Activated CD4-positive, alpha-beta memory T cell treated with anti-CD3 and anti-CD28 coated beads for 36 hours (primary cell): ENCODE measurements at places on chromosomes 7 and 10. TPM values are rescaled to one million over a fixed set of nuclear protein-coding genes. Genes with fewer than 3 reads are reported as not detected.

Gene LRRC4
- 0.68 TPM for total RNA-seq

DNA sequence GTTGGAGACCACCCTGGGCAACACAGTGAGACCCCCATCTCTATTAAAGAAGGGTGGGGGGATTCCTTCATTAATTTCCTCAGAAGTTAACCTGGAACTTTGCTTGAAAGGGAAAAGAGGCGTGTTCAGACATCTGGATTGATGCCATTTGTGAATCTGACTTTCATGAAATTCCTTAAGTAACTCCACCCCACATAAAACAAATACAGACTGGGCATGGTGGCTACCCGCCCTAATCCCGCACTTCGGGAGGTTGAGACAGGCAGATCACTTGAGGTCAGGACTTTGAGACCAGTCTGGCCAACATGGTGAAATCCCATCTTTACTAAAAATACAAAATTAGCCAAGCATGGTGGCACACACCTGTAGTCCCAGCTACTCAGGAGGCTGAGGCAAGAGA lies 75.0 kb downstream of the EEPD1 start:
- no peak overlapping the region for H3K27ac ChIP-seq
- no peak overlapping the region for H3K4me3 ChIP-seq
- H3K4me1 ChIP-seq: no peaks in the 10 kb centered on the region
- no peaks in the 10 kb centered on the region for H3K27me3 ChIP-seq
- no peaks in the 10 kb centered on the region for H3K36me3 ChIP-seq

DNA sequence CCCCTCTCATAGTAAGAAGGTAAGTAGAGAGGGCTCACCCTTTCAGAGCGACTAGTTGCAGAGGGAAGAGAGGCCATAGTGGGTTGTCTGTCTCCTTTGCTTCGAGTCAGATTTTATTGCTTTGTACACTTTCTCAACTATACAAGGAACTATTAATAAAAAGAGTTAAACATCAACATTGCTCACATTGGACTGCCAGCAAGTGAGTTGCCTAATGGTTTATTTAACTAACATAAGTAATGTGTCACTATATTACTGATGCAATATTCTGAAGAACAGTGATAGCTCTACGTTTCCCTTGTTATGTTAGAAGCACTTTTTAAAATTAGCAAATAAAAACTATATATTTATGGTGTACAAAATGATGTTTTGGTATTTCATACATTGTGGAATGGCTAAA lies 451.0 kb downstream of the GRM8 start:
- peaks cover 3% of the 10 kb centered on the region for H3K27me3 ChIP-seq
- no peak overlapping the region for H3K27ac ChIP-seq

DNA sequence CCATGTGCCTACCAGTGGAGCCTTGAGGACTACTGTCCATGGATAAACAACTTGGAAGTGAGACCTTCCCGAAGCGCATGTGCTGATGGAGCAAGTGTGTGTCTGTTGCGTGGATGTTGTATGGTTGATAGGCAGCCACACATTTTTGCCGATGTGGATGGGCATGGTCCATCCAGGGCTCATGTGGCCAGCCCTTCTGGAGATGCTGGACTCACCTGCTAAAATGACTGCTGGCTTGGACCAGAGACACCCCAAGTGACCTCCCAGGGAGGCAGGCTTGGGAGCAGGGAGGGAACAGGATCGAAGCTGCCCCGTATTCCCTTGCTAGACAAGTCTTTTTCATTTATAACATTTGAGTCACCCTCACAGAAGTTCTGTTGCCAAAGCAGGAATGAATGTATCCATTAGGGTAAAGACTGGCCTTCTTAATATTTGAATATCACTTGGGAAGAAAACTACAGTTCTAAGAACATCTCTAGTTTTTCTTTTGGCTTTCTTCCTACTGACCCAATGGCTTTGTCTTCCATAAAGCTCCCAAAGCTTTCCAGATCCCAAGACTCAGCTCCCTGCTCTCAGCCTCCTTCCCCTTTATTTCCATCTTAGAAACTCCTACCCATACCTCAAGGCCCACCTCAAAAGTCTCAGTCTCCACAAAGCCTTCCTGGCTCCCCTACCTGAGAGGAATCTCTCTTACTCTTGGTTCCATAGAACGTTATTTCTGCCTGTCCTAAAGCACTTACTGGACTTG lies 3.0 kb downstream of the PTPRE start:
- H3K27ac ChIP-seq: no peak overlapping the region
- no peaks in the 10 kb centered on the region for H3K4me1 ChIP-seq
- no peak for DNase-seq

DNA sequence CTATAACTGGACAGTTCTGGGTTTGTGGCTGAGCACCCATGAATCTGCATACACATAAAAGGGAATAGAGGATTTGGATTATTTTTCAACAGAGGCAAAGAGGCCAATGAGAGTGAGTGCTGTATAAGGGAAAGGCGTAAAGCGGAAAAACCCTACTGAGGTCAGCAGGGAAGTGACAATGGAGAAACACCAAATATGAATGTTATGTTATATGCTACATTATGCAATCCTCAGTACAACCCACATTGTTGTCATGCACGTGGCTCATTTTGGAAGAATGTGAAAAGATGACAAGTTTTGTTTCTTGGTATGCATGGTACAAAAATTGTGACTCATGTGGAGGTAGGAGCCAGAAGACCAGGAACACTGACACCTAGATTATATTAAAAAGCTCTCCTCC lies 113.6 kb upstream of the AMPH start:
- no peak overlapping the region for H3K4me3 ChIP-seq
- DNase-seq: peak; percentile 16
- H3K27me3 ChIP-seq: no peaks in the 10 kb centered on the region
- H3K27ac ChIP-seq: no peak overlapping the region

- peaks cover 39% of the 10 kb centered on the region for H3K36me3 ChIP-seq
- H3K4me3 ChIP-seq: no peak overlapping the region
- DNase-seq: peak; percentile 83
- H3K4me1 ChIP-seq: peaks cover 51% of the 10 kb centered on the region
- peak overlapping the region; percentile 39 for H3K27ac ChIP-seq
Observed at GRCh38 chr7:155738652-155739537, 73.4 kb downstream of the SHH start.

- no peak for DNase-seq
- no peaks in the 10 kb centered on the region for H3K36me3 ChIP-seq
- peaks cover 6% of the 10 kb centered on the region for H3K27me3 ChIP-seq
Observed at GRCh38 chr7:25187932-25188331, 40.4 kb downstream of the NPVF start.

Gene GPR85
- not detected for total RNA-seq

GRCh38 chr7:20350518-20350951 lies 19.8 kb downstream of the ITGB8 start:
- H3K36me3 ChIP-seq: no peaks in the 10 kb centered on the region
- no peak overlapping the region for H3K27ac ChIP-seq
- no peaks in the 10 kb centered on the region for H3K4me1 ChIP-seq
- no peak for DNase-seq
- H3K27me3 ChIP-seq: no peaks in the 10 kb centered on the region
- no peak overlapping the region for H3K4me3 ChIP-seq

DNA sequence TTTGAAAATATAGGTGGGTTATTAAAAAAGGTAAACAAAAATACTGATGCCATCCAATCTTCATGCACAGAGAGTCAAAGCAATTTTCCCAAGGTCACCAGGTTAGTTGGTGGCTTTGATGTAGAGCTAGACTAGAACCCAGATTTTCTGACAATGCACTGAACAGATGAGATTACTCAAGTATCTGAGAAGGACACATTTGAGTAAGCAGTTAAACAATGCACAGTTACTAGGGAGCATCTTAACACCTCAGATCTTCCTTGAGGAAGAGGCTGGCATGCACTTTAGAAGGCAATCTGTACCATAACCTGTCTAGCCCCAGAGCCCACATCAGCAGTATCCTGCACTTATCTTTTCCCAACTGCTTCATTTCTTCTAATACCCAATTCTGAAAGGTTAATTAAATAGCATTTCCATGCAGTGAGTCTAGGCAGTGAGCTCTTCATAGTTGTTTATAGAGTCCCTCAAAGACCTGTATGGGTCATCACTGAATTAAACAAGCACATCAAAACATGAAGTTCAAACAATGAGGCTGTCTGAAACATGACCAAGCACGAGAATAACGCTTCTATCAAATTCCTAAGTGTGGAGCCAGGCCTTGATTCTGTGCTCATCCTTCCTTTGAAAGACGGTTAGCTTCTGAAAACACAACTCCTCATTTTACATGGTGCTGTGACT lies 38.2 kb upstream of the ANK3 start:
- H3K4me3 ChIP-seq: no peak overlapping the region
- DNase-seq: no peak
- no peak overlapping the region for H3K27ac ChIP-seq
- no peaks in the 10 kb centered on the region for H3K36me3 ChIP-seq
- H3K27me3 ChIP-seq: no peaks in the 10 kb centered on the region
- peaks cover 16% of the 10 kb centered on the region for H3K4me1 ChIP-seq

GRCh38 chr7:15571301-15571878 lies 9.6 kb upstream of the AGMO start:
- H3K27me3 ChIP-seq: no peaks in the 10 kb centered on the region
- H3K4me1 ChIP-seq: no peaks in the 10 kb centered on the region
- H3K36me3 ChIP-seq: no peaks in the 10 kb centered on the region
- DNase-seq: no peak

GRCh38 chr7:20064974-20065862 lies 152.0 kb downstream of the MACC1 start:
- no peak for DNase-seq
- H3K4me3 ChIP-seq: no peak overlapping the region
- no peaks in the 10 kb centered on the region for H3K4me1 ChIP-seq
- H3K27me3 ChIP-seq: no peaks in the 10 kb centered on the region
- H3K36me3 ChIP-seq: no peaks in the 10 kb centered on the region

- no peak overlapping the region for H3K4me3 ChIP-seq
- peaks cover 9% of the 10 kb centered on the region for H3K27me3 ChIP-seq
- DNase-seq: no peak
- no peaks in the 10 kb centered on the region for H3K36me3 ChIP-seq
- H3K4me1 ChIP-seq: no peaks in the 10 kb centered on the region
Observed at GRCh38 chr7:3607847-3608246, 306.8 kb downstream of the SDK1 start.

- no peak overlapping the region for H3K27ac ChIP-seq
- H3K4me1 ChIP-seq: peaks cover 23% of the 10 kb centered on the region
- H3K4me3 ChIP-seq: no peak overlapping the region
- no peaks in the 10 kb centered on the region for H3K36me3 ChIP-seq
- no peak for DNase-seq
Observed at GRCh38 chr10:78758176-78758575, 310.6 kb upstream of the ZMIZ1 start.

Gene MMP21
- not detected for total RNA-seq

DNA sequence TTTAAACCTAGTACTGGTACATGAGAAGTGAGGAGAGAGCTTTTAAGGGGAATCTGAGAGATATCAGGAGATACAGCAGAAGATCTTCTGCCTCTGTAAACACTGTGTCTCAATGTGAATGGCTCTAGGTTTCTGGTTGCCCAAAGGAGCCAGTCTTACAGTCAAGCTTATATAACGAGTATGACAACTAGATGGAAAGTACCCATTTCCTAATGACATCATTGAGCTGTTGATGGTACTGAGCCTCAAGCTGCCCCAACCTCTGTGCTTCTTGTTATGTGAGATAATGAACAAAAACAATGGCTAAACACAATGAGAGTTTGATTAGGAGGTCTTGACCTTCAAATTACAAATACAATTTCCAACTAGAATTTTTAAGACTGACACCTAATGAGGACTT lies 451.5 kb downstream of the SORCS1 start:
- H3K4me3 ChIP-seq: no peak overlapping the region
- no peak for DNase-seq
- H3K36me3 ChIP-seq: no peaks in the 10 kb centered on the region
- no peaks in the 10 kb centered on the region for H3K27me3 ChIP-seq
- H3K4me1 ChIP-seq: no peaks in the 10 kb centered on the region

GRCh38 chr7:138979226-138979979 lies 1.8 kb downstream of the KIAA1549 start:
- peaks cover 10% of the 10 kb centered on the region for H3K4me1 ChIP-seq
- DNase-seq: no peak
- H3K4me3 ChIP-seq: no peak overlapping the region
- no peaks in the 10 kb centered on the region for H3K36me3 ChIP-seq
- H3K27me3 ChIP-seq: peaks cover 35% of the 10 kb centered on the region

Gene AGBL3
- total RNA-seq: 3.3 TPM

GRCh38 chr10:35194906-35195305 lies 68.3 kb downstream of the CREM start:
- DNase-seq: peak; percentile 67
- H3K27ac ChIP-seq: peak overlapping the region; percentile 100
- H3K27me3 ChIP-seq: no peaks in the 10 kb centered on the region
- H3K36me3 ChIP-seq: peaks cover 13% of the 10 kb centered on the region
- peak overlapping the region; percentile 91 for H3K4me3 ChIP-seq

DNA sequence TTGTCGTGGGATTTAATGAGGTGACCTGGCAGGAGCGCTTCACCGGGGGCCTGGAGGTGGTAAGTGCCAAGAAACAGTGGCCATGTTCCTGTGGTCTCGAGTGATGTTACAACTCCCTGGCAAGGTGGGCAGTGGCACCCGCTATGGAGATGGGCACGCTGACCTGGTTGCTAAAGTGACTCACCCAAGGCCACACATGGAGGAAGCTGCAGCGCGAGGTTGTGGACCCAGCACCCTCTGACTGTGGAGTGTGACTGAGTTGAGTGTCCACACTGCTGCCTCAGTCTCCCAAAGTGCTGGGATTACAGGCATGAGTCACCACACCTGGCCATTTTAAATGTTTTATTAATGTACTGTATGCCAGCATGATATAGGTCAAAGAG lies 73.2 kb downstream of the RGS10 start:
- no peak for DNase-seq
- H3K4me1 ChIP-seq: peaks cover 17% of the 10 kb centered on the region
- H3K4me3 ChIP-seq: no peak overlapping the region
- no peak overlapping the region for H3K27ac ChIP-seq
- no peaks in the 10 kb centered on the region for H3K27me3 ChIP-seq
- no peaks in the 10 kb centered on the region for H3K36me3 ChIP-seq

Gene GPC2
- total RNA-seq: 4.8 TPM

DNA sequence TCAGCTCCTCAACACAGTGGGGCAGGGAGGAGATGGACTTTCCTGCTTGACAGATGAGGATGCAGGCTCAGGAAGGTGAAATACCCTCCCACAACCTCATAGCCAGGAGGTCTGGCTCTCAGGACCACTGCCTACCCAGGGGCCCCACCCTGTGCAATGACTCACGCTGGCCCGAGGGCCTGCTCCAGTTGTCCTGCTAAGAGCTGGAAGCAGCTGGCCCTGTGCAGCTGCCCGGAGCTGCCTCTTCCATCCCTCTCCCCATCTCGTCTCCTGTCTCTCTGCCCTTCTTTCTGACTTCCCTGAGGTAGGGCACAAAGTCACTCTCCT lies 123.9 kb downstream of the ZMIZ1 start:
- no peak for DNase-seq
- no peaks in the 10 kb centered on the region for H3K36me3 ChIP-seq
- H3K27me3 ChIP-seq: no peaks in the 10 kb centered on the region

- H3K4me3 ChIP-seq: no peak overlapping the region
- no peak overlapping the region for H3K27ac ChIP-seq
- no peaks in the 10 kb centered on the region for H3K4me1 ChIP-seq
- no peaks in the 10 kb centered on the region for H3K27me3 ChIP-seq
- H3K36me3 ChIP-seq: peaks cover 6% of the 10 kb centered on the region
Observed at GRCh38 chr7:102241431-102241830, 45.2 kb upstream of the SH2B2 start.

- H3K27me3 ChIP-seq: no peaks in the 10 kb centered on the region
- H3K4me1 ChIP-seq: no peaks in the 10 kb centered on the region
- H3K36me3 ChIP-seq: no peaks in the 10 kb centered on the region
- H3K27ac ChIP-seq: no peak overlapping the region
- DNase-seq: no peak
- H3K4me3 ChIP-seq: no peak overlapping the region
Observed at GRCh38 chr7:123070702-123071286, 75.3 kb upstream of the TAS2R16 start.
